ENCODE measurements at places on chromosomes 3 and 15.

- DNase-seq = no peak
Measured at GRCh38 chr15:39415634-39416033, 165.2 kb upstream of the THBS1 start.

DNA sequence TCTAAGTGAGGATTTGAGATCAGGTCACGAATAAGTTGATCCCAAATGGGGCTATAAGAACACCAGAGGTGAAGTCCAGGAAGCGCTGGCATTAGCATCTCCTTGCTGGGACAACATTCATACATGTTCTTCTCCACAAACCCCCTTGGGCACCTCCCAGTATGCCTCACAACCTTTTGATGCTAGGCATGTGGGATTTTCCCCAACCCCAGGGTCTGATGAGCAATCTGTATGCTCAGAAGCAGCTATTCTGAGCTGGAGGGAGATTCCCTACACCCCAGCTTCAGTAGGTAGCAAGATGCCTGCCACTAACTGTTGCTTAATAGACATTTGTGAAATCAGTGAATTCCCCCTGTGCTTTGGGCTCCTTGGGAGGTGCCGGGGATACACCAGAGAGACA lies 32.2 kb downstream of the SLC6A11 start:
- no peak for DNase-seq

DNA sequence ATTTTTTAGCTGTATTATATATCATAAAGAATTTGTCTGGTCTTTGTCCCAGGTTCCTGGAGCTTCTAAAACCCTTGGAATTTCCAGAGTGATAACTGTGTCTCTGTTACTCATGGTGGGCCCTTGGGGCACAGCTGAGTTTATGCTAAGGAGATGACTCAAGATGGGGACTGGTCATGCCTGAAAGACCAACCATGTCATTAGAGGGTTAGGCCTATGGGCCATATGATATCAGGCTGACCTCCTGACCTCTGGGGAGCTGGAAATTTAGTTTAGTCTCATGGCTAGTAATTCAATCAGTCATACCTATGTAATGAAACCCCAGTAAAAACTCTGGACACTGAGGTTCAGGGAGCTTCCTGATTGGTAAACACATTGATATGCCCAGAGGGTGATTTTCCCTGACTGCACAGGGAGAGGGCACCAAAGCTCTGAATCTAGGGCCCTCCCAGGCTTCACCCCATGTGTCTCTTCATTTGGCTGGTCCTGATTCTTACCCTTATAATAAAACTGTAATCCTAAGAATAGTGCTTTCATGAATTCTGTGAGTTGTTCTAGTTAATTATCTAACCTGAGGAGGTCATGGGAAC lies 69.6 kb downstream of the EEFSEC start:
- no peak for DNase-seq

DNA sequence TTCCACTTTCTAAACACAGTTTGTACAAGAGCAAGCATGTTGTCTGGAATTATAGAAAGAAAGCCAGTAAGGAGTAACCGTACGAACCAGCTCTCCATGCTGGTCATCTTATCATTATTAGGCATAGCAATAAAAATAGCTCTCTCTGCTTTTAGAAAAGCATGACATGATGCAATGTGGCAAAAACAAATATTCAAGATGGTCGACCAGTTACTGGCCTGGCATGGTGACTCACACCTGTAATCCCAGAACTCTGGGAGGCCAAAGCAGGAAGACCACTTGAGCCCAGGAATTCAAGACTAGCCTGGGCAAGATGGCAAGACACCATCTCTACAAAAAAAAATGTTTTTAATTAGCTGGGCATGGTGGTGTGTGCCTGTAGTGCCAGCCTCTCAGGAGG lies 2.6 kb upstream of the MAP4 start:
- DNase-seq = no peak

GRCh38 chr3:152139651-152140050 lies 129.1 kb upstream of the MBNL1 start:
- DNase-seq = no peak

DNA sequence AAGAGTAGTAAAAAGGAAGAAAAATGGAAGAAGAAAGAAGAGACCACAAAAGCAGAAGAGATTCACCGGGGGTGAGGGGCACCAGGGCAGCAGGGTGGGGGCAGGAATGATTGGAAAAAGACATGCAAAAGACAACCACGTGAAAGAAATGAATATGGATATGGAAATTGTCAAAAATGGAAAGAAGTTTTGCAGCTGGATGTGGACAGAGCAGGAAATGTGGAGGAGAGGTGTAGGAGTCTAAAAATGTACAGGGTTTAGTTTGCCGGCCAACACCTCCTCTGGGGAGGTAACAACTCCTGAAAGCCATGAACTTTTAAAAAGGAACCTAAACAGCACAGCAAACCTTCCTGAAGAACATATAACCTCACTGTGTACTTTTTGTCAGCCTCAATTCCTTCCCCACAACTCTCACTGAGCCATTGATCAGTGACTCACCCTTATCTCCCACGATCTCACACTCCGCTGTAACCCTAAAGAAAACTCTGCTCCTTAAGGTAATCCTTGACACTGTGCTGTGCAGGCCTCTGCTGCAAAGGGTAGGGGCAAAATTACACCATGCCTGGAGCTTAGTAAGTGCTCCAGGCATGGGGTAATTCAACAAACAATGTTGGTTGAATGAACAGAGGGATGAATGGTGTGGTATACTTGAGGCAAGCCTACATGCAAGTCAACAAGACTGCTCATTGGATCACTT lies 100.2 kb upstream of the BOC start:
- no peak for DNase-seq

- no peak for DNase-seq
Measured at GRCh38 chr3:45670991-45671390, 18.2 kb upstream of the SACM1L start.

DNA sequence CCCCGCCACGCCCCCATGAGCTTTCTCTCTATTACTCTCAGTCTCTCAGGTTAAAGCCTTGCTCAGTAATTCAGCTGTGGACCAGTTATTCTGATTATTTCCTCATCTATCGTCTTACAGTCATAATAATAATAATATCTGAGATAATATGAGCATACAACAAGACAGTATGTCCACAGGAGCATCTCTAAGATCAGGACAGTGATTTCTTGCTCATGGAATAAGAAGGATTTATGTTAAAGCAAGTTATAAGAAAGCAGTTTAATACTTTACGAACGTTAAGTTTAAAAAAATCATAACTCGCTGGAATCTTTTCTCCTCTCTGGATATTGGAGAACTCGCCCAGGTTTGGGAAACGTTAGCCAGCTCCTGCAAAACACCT lies 643 bp upstream of the LMCD1 start:
- DNase-seq = no peak

DNA sequence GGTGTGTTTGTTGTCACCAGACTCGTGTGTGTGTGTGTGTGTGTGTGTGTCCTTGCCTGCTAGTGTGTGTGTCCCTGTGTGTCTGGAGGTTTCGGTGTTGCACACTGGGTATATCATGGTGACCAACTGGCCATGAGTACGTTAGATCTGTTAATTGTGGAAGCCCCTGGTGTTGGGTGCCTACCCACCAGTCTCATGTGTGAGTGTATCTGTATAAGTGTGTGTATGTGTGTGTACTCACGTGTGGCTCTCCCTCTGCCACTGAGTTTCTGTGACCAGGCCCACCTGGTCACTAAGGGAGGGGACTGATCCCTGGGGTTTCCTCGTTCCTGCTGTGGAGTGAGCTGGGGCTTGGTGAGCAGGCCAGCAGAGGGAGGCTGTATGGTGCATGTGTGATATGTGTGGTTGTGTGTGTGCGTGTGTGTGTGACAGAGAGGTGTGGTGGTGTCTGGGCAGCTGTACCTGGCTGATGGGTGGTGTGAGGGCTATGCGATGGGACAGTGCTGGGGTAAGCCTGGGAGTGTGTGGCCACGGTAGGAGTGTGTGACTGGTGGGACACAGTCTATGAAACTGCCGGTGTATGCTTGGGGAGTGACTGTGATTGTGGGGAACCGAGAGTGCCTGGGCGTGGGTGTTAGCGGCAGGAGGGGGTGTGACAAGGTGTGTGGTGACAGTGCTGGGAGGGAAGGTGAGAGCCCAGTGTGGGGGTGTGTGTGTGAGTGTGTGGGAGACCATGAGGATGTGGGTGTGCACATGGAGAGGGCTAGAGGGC lies 1.8 kb downstream of the PRKCD start:
- no peak for DNase-seq

DNA sequence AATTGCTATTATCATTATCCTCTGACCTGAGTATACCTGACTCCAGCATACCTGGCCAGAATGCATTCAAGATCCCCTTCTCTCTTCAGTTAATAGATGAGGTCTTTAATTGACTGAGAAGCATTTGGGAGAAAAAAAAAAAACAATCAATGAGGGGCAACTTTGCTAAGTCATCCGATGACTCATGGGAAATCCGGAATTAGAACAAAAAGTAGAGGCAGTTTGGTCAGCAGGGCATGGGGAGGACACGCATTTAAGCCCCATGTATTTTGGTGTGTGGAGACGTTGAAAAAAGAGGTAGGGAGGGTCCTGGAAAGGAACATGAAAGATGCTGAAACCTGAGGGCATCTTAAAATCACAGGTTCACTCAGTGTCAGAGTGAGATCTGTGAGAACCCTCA lies 256.2 kb downstream of the RORA start:
- DNase-seq = no peak

GRCh38 chr15:48176957-48177356 lies 1.1 kb downstream of the MYEF2 start:
- DNase-seq = no peak

DNA sequence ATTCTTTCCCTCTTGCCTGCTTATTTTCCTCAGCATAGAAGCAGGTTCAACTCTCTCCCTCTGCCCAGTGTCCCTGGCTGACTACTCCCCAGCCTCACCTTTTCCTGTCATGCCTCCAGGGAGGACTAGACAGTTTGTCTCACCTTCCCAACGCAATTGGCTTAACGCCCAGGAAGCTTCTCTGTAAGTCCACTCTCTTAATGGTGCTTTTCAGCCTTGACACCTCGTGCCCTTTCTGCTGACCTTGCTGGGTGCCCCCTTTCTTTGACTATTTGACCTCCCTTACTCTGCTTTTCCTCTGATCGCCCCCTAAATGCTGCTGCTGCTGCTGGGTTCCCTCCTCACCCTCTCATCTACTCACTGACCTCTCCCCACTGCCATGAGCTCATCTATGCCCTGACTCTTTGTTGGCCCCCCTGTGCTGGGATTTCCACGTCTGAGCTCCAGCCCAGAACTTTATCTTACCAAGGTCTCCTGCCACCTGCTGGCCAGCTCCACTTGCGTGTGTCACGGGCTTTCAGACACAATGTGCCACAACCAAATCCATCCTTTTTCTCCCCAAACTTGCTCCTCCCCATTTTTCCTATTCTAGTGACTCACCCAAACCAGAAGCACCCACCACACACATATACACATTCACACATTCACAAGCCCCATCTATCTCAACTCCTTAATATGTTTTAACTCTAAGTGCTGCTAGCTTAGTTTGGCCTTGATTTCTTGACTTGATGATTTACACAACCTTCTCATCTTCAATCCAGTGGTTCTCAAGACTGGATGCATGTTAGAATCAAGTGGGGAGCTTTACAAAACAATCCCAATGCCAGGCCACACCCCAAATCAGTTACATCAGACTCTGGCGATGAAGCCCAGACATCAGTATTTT lies 16.6 kb downstream of the EPB42 start:
- DNase-seq = no peak

- no peak for DNase-seq
Measured at GRCh38 chr15:45521596-45522327, 793 bp downstream of the SLC30A4 start.

DNA sequence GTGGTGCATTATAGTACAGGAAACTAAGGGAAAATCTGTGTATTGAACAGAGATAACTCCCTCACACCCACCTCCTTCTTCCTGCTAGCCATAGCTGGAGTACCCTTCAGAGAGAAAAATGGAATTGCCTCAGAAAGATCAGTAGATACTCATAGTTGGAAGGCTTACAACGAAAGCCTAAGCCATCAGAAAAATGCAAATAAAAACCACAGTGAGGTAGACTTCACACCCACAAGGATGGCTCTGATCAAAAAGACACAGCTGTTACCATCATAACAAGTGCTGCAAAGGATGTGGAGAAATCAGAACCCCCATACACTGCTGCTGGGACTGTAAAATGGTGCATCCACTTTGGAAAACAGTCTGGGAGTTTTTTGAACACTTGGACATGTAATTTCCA lies 7.4 kb upstream of the DLG1 start:
- DNase-seq = no peak

DNA sequence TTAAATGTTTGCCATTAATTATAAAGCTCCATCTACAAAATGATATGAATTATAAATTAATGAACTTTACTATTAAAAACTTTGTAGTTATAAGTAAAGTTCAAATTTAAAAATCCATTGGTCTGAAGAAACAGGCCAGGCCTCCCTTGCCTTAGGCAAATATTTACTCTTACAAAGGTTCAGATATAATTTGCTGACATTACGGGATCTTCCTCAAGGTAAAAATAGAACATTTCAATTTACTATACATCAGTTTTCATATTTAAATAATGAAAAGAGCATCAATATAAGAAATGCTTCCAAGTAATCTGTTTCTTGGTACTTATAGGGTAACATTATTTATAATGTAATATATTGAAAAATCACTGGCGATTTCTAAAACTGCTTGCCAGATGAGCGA lies 3.7 kb downstream of the CMTM6 start:
- no peak for DNase-seq

- no peak for DNase-seq
Measured at GRCh38 chr15:91407269-91407889, 307.3 kb downstream of the SV2B start.

GRCh38 chr15:60134609-60135008 lies 130.5 kb downstream of the FOXB1 start:
- no peak for DNase-seq

- DNase-seq = no peak
Measured at GRCh38 chr15:40995656-40996055, 42.4 kb downstream of the CHAC1 start.

GRCh38 chr3:194177141-194177540 lies 41.2 kb downstream of the HES1 start:
- DNase-seq = no peak

DNA sequence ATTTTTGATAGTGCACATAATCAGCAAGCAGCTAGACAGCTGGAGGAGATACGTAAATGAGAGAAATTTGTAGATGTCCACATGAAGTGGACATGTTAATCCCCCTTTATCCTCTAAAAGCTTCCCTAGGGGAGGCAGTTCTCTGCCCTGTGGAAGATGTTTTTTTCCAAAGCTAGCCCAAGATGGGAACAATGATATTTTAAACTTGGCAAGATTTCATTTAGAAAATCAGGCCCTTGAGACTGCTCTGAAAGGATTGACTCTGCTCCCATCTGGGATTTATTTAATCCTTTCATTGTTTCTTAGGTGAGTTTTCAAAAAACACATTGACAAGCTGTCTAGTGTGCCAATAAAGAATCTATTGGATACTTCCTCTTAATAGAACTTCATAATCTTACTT lies 92.0 kb downstream of the SYNPR start:
- DNase-seq = no peak

GRCh38 chr3:36957063-36957462 lies 12.2 kb upstream of the TRANK1 start:
- DNase-seq = no peak

DNA sequence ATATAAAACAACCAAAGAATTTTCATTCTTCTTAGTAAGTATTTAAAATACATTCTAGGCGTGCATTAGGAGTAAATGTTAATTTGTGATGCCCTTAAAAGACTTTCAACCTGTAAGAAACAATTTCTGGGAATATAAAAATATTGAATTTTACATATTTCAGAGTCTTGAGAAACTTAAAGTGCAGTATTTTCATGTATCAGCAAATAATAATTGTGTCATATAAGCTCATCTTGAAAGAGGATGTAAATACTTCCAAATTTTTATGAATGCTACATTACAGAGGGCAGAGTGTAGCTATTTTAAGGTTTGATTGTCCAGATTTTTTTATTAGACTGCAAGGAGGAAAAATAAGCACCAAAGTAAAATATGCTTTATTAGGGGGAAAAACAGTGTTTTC lies 207.1 kb downstream of the VPS13C start:
- DNase-seq = no peak
